ENCODE measurements at places on chromosomes 13 and 19.
A peak's percentile ranks its signal among the peaks of the same experiment; 100 is the strongest.

DNA sequence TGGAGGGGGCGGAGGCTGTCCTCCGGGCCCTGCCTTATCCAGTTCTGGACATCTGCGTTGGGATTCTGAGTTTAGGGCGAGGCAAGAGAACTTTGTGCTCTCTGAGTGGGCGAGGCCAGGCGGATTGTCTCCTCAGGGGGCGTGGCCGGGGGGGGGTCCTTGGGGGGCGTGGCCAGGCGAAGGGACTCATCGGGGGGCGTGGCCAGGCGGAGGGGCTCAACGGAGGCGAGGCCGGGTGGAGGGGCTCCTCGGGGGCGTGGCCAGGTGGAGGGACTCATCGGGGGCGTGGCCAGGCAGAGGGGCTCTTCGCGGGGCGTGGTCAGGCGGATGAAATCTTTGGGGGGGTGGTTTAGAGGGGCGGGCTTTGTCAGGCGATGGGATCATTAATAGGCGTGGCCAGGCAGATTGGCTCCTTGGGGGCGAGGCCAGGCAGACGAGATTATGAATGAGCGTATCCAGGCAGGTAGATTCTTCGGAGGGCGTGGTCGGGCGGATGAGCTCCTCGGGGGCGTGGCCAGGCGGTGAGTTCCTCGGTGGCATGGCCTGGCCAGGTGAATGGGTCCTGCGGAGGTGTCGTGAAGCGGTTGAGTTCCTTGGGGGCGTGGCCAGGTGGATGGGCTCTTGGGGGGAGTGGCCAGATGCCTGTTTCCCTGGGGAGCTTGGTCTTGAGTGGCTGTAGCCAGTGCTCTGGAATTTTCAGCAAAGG lies 10.3 kb upstream of the CACNG7 start:
- no peak for DNase-seq

DNA sequence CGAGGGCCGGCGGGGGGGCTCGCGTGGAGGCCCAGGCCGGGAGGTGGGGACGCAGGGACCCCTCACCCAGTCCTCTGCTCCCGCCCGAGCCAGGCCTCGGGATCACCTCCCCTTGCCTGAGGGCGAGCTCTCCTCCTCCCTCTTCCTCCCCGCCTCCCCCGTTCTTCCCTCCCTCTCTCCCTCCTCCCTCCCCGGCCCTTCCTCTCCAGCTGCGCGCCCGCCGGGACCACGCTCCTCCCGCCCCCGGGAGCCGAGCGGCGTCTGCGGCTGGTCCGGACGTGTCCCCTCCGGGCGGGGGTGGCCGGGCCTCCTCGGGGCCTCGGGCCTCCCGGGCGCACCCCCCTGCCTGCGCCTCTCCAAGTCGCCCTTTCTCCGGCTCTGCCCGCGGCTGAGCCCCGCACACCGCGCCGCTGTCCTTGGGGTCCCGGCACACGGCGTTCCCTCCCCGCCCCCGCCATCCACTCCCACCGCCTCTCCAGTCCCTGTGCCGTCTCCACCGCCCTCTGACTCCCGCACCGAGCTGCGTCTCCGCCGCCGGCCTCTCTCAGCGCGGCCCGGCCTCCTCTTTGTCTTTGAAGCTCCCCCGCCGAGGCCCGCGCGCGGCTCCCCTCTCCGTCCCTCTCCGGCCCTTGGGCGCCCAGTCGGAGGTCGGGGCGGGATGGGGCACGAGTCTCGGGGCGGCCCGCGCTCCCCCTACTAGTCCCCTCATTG lies 5.7 kb downstream of the SOX1 start:
- no peak for DNase-seq

DNA sequence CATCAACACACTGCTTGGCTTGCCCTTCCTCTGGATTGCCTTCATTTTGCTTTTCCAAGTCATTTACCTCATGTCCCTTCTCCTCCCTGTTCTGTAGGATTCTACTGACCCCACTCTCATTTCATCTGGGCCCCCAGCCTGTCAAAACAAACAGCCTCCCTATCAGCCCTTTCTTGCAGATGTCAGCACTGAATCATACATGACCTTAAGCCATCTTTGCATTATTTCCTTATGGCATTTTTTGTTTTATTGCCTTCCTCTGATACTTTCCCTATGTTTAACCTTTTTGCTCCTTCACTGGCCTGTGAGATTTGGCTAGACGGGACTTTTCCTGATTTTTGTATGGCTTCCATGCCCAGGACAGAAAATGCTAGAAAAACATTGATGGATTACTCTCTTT lies 8.7 kb downstream of the LRCH1 start:
- no peak for DNase-seq

GRCh38 chr13:94640721-94641120 lies 39.1 kb downstream of the GPR180 start:
- no peak for DNase-seq

DNA sequence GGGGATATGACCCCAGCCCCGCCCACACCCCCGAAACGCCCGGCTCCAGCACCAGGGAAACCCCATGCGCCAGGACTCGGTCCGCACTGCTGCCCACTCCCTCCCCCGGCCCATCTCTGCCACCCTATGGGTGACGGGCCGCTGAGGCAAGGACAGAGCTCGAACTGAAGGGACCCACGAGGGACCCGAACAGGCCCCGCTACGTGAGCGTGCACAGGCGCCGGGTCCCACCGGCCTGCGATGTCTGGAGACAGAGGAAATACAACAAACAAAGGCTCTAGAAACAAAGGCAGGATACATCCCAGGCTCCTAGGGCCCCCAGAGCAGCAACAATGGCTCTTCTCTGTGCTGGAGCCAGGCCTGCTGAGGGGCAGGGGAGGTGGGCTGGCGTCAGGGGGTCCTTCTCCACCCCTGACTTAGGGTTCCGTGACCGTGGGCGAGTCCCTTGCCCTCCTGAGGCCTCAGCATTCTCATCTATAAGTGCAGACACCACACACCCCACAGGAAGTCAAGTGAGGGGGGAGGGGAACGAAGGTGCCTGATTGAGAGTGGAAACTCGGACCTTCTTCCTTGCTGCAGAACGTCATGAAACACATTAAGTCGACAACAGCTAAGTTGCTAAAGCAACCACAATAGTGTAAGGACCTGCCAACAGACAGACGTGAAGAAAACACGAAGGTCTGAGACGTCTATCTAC lies 3.1 kb downstream of the ABHD17A start:
- no peak for DNase-seq

- peak; percentile 39 for DNase-seq
Measured at GRCh38 chr13:61880578-61881283, 465.1 kb upstream of the PCDH20 start.

GRCh38 chr19:40466219-40466984 lies 399 bp upstream of the SPTBN4 start:
- DNase-seq = peak; percentile 84

DNA sequence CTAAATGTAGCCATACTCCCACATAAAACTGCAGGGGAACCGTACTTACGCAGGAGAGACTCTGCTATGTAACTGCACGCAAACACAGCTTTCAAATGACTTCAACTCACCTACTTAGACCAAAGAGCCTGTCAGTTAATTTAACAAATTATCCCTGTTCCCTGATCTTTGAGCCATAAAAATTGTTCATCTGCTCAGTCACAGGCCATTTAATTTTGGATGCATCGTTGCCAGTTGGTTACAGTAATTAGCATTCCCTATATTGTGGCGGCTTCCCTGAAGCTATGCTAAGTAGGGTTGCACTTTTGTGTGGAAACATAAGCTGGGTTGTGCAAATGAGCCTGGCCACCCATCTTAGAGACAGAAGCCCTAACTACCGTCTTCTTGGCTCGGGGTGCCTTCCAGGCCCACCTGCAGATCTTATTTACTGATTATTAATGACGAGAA lies 21.2 kb upstream of the OBI1 start:
- no peak for DNase-seq

GRCh38 chr19:8377598-8377997 lies 12.6 kb upstream of the RAB11B start:
- no peak for DNase-seq

DNA sequence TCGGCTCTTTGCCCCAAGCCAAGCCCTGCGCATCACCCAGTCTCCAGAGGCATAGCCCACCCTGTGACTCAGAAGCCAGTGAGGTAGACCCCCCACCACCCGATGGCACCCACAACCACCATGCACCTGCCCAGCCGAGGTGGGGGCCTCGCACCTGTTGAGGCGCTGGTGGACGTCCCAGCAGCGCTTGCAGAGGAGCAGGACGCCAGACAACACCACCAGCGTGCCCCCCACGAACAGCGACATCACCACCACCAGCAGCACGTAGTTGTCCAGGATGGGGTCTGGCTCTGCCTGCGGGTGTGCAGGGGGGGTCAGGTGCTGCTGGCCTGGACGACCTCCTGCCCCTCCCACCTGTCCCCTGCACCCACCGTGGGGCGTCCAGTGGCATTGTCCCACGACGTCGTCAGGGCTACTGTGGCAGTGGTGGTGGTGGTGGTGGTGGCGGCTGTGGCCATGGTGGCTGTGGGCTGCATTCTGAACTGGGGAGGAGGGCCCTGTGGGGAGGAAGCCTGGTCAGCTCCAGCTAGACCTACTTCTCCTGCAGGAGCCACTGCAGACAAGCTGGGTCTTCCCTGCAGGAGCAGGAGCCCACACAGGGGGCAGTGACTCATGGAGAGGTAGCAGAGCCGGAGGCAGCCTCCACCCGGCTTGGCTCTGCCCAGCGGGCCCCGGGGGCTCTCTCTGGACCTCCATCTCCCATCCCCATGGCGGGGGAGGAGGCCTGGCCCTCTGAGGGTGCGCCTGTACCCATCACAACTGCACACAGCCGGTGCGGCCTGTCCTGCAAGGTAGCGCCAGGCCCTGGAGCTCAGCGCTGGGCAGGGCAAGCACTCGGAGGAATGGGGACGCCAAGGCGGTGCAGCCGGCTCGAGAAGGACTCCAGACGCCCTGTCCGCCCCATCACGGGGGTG lies 1.9 kb downstream of the CBARP start:
- DNase-seq = no peak

- DNase-seq = no peak
Measured at GRCh38 chr13:34247596-34247995, 429.6 kb downstream of the RFC3 start.

- no peak for DNase-seq
Measured at GRCh38 chr19:10321874-10322835, 6.3 kb upstream of the FDX2 start.

- DNase-seq = no peak
Measured at GRCh38 chr19:46911456-46911855, 50.7 kb downstream of the ARHGAP35 start.

- no peak for DNase-seq
Measured at GRCh38 chr13:49388091-49388635, 55.7 kb downstream of the CAB39L start.

DNA sequence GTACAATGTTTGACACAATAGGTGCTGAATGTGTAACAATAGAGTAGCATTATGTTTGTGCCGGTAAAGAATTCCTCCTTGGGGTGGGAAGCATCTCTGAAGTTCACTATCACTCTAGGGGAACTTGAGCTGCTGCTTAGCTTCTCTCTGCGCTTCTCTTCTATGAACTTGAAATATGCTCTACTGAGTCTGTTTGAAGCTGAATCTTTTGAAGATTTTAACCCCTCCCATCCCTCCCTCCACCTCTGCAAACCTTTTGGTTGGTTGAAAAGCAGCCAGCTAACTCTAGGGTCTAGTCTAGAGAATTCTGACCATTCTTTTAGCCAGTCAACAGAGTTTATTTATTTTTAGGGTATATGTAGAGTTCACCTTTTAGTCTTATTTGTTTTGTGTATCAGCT lies 2.5 kb downstream of the PCCA start:
- DNase-seq = no peak

DNA sequence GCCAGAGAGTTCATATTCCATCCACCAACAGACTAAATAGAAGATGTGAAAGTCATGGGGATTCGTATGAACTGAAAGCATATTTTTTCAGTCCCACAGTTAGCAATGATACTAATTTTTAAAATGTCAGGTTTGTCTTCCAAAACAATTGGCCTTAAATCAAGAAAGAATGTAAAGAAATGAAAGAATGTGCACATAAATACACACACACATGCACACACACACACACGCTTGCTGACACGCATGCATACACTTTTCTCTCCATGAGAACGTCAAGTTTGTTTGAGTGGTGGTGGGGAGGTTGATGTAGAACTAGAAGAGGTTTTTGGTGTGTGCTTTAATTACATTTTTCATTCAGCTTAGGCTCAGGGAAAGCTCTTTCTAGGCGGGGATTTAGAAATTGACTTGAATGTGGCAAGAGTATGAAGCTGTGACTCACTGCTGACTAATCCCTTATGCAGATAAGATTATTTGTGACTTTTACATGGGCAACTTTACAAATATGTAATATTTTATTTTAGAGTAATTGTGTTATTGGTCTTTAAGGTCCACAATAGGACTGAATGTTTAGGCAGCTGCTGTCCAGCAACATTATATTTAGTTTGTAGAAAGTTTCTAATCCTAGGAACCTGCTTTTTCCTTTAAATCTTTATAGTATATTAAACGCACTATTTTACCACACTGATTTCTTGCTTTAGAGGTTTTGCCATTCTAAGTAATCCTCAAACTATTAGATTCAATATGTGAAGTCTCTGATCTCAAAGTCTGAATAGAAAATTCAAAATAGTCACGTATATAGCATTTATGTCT lies 18.8 kb downstream of the FLT1 start:
- DNase-seq = peak; percentile 70

DNA sequence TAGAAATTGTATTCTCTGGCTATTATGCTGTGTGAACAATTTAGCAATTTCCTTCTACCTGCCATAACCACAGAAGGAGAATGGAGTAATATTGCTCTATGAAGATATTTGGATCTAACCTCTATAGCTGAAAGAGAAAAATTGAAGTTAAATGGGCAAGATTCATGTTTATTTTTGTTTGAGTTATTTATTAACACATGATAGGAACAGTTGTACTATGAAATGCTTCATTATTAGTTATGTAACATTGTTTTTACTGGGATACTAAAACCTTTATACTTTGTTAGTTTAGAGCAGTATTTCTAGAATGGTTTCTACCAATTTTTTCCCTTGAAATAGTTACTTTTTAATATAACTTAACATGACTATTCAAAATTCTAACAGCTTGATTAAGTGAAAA lies 27.3 kb upstream of the VWA8 start:
- DNase-seq = no peak

GRCh38 chr13:39531646-39532045 lies 71.3 kb downstream of the LHFPL6 start:
- no peak for DNase-seq

- DNase-seq = no peak
Measured at GRCh38 chr19:15838351-15838750, 22.9 kb upstream of the OR10H1 start.

- no peak for DNase-seq
Measured at GRCh38 chr19:31500946-31501345, 151.7 kb upstream of the TSHZ3 start.

GRCh38 chr19:30896554-30896953 lies 452.7 kb downstream of the TSHZ3 start:
- DNase-seq = no peak

- no peak for DNase-seq
Measured at GRCh38 chr13:101555610-101556009, 103.1 kb downstream of the ITGBL1 start.

GRCh38 chr19:55353356-55353802 lies 1.1 kb downstream of the COX6B2 start:
- no peak for DNase-seq
